ENCODE measurements at places on chromosomes 6 and 20.

DNA sequence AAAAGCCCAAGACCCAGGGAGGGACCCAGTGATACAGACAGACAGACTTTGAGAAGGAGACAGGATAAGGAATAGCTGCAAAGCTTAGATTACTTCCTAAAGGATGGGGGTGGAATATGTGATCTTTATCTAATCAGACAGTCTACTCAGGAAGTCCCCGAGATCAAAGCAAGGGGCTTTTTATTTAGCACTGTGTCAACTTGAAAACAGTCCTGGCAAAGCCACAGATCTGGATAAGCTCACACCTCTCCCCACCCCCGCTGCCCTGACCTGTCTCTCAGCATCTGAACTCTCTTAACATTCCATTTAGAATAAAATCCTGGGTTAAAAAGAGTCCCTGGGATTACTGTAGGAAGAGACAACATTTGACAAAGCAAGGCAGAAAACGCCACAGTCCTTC lies 101.5 kb downstream of the ISM1 start:
- DNase-seq: no peak

DNA sequence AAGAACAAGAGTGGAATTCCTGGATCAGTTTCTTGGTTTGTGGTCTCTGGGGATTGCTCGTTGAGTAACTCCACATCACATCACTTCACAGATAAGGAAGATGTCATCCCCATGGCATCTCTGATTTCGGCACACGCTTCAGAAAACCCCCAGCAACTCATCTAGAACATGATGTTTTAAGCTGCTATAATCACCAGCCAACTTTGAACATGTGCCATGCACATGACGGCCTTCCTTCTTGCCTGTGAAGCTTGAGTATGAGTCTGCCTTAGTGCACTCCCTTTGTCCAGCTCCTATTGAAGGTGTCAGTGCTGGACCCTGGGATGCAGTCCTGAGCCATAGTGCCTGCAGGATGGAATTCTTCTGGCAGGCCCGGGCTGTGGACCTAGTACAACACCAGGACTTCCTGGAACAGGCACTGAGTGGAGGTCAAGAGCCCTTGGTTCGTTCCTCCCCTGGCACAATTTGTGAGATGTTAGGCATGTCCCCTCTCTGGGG lies 231.5 kb upstream of the SUPT3H start:
- DNase-seq: no peak

DNA sequence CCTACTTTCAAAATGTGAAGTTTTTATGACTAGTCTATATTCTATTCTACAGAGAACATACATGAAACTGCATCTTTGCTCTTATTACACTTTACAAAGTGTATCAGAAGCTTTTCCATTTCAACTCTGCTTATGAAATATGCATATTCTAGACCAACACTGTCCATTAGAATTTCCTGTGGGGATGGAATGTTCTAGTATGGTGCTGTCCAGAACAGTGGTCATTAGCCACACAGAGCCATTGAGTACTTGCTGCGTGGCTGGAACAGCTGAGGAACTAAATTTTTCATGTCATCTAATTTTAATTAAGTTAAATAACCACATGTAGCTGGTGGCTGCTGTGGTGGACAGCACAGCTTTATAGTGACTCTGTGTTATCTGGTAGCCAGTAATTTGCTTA lies 105.9 kb upstream of the PDE10A start:
- DNase-seq: no peak

DNA sequence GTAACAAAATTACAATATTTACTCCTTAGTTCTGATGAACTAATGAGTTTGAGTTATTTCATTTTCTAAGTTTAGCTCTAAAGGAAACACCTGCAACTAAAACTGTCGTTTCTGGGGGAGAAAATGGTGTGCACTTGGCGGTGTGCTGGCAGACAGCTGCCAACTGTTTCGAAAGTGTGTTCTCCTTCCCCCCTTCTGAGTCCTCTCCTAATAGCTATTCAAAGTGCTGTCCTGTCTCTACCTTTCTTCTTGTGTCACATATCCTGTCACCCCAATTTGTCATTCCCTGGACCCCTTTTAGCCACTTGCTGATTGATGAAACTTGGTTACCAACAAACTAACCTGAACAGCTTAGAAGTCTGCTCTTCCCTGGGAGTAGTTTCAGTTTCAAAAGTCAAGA lies 4.9 kb upstream of the UBE2J1 start:
- DNase-seq: no peak

DNA sequence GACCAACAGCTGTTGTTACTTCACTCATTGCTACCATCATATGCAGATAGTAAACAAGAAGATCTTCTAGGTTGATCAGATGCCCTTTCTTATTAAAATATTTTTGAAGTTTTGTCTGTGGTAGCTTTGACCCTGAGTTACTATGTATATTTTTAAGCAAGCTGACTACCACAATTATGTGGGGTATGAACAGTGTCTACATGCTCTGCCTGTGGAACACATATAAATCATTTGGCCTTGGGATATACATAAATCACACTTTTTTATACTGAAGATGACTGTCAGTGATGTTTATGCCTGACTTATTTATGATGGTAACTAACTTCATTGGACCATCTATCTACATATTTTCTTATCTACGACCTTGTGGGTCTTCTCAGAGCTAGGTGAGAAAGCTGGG lies 44.2 kb downstream of the LIN28B start:
- DNase-seq: no peak

DNA sequence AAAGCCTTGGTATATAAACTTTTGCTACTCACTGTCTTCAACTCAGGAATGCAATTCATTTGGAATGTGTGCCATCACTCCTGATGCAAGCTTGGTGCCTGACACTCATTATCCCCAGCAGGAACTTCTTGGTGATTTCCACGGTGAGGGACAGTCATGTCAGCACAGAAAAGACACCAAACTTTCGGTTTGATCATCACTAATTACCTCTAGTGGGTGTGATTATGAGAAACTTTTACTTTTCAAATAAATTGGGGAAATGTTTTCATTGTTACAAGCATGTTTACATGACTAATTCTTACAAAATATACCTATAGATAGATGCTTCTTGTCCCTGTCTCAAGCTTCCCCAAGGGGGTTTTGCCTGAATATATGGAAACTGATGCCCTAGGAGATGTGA lies 40.9 kb downstream of the RPP40 start:
- no peak for DNase-seq

- no peak for DNase-seq
Observed at GRCh38 chr20:22569353-22569752, 15.0 kb downstream of the FOXA2 start.

GRCh38 chr20:20887593-20888265 lies 175.3 kb upstream of the RALGAPA2 start:
- no peak for DNase-seq

DNA sequence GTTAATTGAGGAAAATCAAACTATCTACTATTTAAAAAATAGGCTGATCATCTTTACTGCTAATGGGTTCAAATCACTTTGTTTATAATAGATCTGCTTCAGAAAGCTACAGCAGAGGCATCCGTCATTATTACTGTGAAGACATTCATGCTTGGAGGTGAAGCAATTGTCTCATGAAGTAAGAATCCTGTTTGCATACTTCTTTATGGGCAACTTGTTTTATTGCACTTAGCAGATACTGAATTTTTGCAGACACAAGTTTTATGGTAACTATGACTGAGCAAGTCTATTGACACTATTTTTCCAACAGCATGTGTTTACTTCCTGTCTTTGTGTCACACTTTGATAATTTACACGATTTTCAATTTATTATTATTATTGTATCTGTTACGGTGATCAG lies 573.9 kb downstream of the RFPL4B start:
- no peak for DNase-seq

- no peak for DNase-seq
Observed at GRCh38 chr6:53048431-53049195, 16.6 kb upstream of the FBXO9 start.

DNA sequence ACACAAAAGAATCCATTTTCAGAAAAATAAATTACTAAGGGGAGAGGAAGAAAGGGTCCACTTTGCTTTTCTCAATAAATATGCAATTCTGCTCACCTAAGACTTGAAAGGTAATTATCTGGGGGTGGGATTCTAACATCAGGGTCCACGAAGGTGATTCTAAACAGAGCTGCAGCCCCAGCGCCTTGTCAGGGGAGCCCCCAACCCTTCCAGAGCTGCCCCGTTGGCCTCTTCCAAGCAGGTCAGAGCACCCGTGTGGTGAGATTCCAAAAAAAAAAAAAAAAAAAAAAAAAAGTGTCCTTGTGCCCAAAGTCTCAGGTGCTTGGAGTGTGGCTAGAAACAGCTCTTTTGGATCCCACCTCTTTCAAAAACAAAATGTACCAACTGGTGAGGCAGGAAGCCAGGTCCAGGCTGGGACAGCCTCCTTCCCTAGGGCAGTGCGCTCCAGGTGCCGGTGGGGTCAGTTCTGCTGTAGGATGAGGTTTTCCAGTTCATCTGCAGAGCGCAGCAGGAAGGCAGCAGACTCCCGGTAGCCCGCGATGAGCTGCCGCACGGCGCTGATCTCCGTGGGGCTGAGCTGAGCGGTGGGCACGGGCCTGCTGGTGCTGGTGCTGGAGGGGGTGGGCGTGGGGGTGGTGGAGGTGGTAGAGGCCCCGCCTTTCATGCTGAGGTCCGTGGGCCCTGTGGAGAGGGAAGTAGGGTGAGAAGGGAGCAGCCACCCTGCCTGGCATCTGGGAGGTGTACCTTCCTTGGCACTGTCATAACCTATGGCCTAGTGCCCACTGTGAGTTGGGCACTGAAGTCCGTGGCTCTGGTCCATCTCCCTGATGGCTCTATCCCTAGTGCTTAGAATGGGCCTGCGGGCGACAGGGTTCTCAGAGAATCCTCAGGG lies 89.3 kb downstream of the ASXL1 start:
- no peak for DNase-seq

- no peak for DNase-seq
Observed at GRCh38 chr6:115570331-115570730, 490.4 kb downstream of the FRK start.

DNA sequence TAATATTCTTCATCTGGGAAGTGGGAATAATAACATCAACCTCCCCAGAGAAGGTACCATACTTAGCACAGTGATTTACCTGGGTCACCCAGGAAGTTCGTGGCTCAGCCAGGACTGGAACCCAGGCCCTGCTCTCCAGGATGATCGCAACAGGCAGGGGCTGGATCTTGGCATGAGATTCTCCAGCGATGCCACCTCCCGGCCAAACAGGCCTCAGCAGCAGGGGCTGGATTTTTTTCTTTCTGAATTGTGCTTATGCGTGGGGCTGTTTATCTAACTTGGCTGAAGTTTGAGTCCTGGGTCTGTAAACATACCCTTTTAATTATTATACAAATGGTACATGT lies 129.5 kb upstream of the PTPN1 start:
- DNase-seq: no peak

DNA sequence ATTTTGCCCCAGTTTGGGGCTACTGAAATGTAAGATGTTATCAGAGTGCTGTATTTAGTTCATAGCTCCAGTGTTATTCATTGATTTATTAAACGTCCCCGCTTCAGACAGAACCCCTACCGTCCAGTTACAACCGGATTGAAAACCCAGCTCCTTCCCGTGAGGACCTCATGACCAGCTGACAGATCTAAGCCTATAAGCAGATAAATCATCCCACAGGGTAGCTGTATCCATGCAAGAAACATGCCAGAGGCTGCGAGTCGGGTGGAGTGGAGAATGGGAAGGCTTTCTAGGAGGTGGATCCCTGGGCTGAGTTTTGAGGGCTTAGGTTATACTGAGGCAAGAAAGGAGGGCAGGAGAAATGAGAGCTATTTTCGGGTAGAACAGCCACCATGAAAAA lies 260.0 kb downstream of the ARID1B start:
- no peak for DNase-seq

DNA sequence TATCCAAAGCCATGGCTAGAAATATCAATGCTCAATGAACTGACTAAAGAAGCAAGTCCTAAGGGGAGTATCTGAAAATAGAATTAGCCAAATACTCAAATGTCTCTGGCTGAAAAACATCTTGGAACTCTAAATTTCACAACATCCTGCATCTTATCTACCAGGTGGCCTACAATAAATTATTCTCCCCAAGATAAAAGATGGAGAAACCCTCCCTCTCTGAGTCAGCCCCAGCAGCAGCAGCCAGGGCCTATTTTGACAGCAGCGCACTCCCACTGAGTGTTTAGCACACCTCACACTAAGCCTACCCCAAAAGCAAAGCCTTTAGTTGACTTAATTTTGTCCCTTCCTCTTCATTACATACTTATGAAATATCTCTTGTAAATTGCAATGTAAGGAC lies 5.9 kb downstream of the CALHM6 start:
- DNase-seq: no peak

DNA sequence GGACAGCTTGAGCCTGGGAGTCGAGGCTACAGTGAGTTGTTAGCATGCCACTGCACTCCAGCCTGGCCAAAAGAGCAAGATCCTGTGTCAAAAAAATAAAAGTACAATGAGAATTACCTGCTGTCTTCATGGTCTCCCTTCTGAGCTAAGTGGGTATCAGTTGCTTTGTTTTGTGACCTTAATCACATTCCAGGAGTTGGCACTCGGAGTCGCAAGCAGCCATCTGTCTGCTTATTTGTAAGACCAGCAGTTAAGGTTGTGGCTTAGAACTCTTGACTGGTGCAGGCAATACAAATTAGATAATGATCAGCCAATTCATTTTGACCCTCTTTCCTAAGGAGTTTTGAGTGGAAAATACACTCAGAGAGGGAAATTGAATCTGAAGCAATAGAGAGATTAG lies 114.0 kb downstream of the MYO6 start:
- DNase-seq: no peak

GRCh38 chr20:16898433-16898832 lies 150.3 kb downstream of the OTOR start:
- no peak for DNase-seq

- no peak for DNase-seq
Observed at GRCh38 chr20:24955045-24955444, 6.0 kb downstream of the CST7 start.

GRCh38 chr20:53609491-53610445 lies 16.1 kb upstream of the ZNF217 start:
- peak; percentile 33 for DNase-seq

- no peak for DNase-seq
Observed at GRCh38 chr6:157374889-157375443, 6.0 kb upstream of the ZDHHC14 start.

DNA sequence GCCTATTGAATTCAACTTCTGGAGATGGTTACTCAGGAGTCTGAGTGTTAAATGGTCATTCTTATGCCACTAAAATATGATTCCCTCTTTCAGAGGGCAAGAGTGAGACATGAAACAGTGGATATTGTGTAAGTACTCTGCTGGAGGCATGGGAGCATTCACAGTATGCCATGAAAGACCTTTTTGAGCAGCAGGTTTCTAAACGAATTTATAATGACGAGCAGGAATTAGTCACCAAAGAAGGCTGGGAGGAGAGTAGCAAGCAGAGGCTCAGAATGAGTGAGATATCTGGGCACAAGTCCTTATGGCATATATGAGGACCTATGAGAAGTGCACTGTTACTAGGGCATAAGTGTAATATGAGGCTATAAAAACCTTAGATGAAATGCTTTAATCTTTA lies 10.9 kb upstream of the MYB start:
- DNase-seq: no peak

- no peak for DNase-seq
Observed at GRCh38 chr6:81634155-81634880, 118.2 kb downstream of the TENT5A start.

DNA sequence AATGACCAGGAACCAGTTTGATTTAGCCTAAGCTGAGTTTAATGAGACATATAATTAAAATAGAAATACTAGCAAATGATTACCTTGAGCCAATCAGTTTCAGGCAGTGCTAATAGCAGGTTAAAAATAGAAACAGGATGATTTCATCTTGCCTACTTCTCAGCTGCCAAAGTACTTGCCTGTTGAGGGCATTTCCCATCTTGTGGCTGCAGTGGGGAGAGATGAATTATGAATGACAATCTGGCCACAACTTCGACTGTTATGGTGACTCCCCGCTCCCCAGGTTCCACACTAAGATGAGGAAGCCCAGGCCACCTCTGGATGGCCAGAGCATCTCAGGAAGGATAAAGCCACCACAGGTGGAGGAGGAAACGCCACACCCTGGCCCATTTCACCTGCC lies 31.3 kb downstream of the MBOAT1 start:
- no peak for DNase-seq

Data from activated CD4-positive, CD25-positive, alpha-beta regulatory T cell (primary cell).